ENCODE measurements at places on chromosomes 3 and 15. TPM values are rescaled to one million over a fixed set of nuclear protein-coding genes. Genes with fewer than 3 reads are reported as not detected.

Gene RETNLB
- not detected for total RNA-seq

DNA sequence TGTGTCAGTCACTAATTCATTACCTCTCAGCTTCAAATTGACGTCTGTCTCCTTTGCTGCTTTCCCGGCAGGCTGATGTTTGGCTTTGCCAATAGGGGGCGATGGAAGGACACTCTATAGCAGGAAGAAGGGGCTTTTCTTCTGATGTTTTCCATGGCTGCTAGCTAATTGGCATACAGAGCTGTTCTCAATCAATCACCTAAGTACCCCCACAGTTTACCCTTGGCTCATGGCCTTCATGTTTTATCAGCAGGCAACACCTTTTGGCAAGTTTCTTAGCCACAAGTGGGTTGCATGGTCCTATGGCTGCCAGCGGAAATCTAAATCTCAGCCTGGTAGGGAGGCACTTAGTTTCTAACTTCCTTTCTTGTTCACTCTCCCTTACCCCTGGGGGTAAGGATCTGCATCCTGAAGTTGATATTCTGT, 45.0 kb downstream of the ESYT3 start:
- no peak for DNase-seq

GRCh38 chr3:82628385-82629014, 867.1 kb upstream of the GBE1 start:
- DNase-seq: no peak

- DNase-seq: no peak
Measured at GRCh38 chr15:68328443-68328842, 50.9 kb downstream of the FEM1B start.

DNA sequence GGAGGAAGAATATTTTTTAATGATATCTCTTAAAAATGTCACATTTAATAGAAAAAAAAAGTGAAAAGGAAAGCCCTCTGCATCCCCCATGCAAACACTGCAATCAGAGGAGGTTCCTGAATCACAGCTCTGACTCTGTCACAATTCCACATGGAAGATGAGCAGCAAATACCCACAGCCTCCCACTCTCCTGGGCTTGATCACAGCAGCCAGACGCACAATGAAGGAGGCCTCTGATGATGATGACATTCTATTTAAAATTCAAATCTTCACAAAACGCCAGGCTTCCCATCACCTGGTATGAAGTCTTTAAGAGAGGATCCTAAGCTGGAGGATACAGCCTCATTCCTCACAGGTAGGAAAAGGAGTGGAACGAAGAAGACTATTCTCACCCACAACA, 9.1 kb upstream of the DIS3L start:
- no peak for DNase-seq

- no peak for DNase-seq
Measured at GRCh38 chr3:168612671-168613070, 516.9 kb upstream of the GOLIM4 start.
